ENCODE measurements at places on chromosomes 16 and 17.

- DNase-seq: no peak
Measured at GRCh38 chr16:86089334-86089900, 190.5 kb downstream of the IRF8 start.

- DNase-seq: no peak
Measured at GRCh38 chr17:18371455-18371854, 6.1 kb upstream of the EVPLL start.

DNA sequence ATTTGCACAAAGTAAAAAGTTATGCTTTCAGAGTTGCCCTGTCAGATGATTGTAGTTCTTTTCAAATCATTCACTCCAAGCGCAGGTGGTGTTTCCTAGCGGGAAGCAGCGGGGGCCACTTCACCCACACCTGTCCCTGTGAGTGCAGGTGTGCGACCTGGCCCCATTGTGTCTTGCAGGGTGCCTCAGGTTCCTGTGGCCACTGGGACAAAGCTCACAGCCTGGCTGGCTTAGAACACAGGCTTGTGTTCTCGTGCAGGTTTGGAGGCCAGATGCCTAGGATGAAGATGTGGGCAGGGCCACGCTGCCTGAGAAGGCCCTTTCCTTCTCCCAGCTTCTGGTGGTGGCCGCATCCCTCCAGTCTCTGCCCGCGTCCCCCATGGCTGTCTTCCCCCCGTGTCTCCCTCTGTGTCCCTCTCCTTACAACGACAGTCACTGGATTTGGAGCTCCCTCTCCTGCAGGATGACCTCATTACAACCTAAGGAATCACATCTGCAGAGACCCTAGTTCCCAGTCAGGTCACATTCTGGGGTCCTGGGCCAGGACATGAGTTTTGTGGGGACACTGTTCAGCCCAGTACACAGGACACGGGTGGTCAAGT, 90.5 kb downstream of the NPIPB11 start:
- DNase-seq: no peak

DNA sequence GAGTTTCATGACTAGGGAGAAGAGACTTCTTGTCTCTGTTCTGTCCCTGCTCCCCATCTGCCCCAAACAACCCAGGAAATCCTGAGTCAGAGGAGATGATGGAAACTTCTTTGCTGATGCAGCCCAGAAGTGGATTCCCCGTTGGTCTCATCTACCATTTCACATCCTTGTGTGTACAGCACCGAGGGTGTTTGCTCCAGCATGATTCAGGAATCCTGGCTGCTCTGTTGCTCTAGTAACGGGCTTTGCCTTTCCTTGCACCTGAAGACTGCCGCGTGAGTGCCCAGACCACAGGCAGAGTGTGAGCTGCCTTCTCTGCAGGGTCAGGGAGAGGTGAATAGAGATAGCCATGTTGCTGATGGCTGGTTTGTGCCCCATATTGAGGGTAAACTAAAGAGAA, 408.4 kb downstream of the CPPED1 start:
- DNase-seq: no peak

DNA sequence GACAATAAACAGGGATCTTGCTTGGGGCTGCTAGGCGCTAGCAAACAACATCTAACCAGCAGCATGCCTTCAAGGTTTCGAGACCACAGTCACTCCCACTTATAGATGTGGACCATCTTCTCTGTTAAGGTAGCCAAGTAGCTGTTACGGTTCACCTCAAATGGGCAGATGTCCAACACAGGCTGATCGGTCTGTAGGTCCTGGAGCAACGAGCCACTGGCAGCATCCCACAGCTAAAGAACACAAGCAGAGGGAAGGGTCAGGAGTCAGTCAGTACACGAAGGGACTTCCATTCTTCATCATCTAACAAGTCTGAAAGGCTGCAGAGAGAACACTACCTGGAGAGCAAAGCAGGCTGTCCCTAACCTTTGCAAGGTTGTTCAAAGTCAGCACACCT, 16.9 kb upstream of the GLG1 start:
- no peak for DNase-seq

GRCh38 chr16:47250983-47251382, 107.2 kb upstream of the NETO2 start:
- no peak for DNase-seq

DNA sequence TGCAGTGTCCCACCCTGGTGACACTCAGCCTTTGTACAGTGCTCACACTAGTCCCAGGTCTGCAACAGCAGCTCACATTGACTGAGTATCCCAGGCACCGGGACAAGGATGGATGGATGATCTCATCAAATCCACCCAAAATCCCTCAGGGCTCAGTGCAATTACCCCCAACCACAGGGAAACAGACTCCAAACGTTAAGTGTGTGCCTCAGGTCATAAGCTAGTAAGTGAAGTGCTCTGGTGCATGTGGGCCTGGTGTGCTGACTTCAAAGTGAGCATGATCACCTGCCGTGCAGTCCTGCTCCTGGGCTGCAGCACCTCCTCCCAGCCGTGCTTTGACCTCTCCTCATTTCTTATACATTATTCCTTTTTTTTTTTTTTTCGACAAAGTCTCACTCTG, 31.2 kb upstream of the CD300E start:
- DNase-seq: no peak

DNA sequence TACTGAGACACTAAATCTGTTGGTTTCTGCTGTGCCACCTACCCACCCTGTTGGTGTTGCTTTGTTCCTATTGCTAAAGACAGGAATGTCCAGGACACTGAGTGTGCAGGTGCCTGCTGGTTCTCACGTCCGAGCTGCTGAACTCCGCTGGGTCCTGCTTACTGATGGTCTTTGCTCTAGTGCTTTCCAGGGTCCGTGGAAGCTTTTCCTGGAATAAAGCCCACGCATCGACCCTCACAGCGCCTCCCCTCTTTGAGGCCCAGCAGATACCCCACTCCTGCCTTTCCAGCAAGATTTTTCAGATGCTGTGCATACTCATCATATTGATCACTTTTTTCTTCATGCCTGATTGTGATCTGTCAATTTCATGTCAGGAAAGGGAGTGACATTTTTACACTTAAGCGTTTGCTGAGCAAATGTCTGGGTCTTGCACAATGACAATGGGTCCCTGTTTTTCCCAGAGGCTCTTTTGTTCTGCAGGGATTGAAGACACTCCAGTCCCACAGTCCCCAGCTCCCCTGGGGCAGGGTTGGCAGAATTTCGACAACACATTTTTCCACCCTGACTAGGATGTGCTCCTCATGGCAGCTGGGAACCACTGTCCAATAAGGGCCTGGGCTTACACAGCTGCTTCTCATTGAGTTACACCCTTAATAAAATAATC, 14.6 kb downstream of the STH start:
- peak; percentile 71 for DNase-seq

GRCh38 chr16:74113545-74113944, 183.1 kb upstream of the PSMD7 start:
- no peak for DNase-seq

DNA sequence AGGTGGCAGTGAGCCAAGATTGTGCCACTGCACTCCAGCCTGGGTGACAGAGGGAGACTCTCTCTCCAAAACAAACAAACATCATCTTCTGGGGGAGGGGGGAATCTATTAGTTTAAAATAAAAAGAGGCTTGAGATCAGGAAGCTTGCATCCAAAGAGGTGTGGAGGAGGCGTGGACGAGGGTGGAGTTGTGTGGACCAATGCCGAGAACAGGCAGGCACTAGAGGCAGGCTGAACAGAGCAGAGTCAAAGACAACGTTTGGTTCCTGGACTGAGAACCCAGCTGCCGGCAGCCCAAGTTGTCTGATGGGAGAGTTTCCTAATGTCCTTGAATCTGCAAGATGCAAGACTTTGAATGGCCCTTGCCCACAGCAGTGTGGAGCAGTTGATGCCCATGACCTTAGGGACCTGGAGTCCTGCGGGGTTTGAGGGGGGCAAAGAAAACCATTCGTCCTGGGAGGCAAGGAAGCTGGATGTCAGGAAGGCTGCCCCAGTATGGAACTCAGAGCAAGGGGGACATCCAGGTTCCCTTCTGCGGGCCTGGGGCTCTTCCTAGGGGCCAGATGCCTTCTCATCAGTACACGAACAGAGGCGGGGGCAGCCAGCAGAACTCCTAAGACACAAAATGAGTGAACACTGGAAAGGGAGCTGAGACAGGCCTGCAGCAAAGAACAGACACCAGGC, 9.2 kb downstream of the TBC1D16 start:
- DNase-seq: no peak

DNA sequence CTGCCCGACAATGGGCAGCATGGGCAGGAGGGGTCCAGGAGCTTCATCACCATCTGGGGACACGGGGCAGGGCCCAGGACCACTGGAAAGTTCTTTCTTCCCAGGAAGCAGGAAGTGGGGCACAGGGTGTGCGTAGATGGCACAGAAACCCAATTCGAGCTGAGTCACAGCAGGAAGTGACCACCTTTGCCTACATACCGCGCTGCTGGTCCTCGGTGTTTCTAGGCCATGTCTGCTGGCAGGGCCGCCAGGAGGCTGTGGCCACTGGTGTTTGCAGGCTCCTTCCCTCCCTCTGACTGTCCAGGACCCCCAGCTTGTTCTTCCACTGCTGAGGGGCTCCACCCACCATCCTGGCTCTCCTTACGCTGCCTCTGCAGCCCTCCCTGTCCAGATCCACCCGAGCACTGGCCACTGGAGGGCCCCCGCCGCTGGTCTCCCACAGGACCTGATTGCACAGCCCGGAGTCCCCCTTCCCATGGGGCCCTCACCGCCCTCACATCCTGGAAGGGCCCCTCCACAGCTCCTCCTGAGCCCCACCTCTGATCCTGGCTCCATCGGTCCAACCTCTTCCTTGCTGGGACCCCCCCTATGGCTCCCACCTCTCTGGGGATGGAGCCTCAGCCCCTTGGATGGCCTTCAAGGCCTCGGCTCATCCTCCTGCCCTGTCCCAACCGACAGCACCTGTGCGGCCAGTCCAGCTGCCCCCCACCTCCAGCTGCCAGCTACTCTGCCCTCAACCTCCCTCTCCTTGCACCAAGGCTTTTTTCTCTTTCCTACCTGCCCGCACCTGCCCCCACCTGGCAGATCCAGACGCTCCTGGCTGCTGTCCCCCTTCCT, 14.5 kb upstream of the RASD1 start:
- DNase-seq: no peak
